ENCODE measurements at places on chromosomes 4 and X.

DNA sequence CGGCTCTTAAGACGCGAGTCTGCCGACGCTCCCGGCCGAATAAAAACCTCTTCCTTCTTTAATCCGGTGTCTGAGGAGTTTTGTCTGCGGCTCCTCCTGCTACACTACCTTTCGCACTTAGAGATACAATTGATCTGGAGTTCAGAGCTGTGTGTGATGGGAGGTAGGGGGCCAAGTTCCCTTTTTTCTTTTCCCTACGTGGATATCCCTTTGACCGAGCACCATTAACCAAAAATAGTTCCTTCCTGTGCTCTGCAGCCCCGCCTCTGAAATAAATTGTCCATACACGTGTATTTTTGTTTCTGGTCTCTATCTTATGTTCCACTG is 555 bp upstream of the PGM2 start:
- DNase-seq, result no peak

DNA sequence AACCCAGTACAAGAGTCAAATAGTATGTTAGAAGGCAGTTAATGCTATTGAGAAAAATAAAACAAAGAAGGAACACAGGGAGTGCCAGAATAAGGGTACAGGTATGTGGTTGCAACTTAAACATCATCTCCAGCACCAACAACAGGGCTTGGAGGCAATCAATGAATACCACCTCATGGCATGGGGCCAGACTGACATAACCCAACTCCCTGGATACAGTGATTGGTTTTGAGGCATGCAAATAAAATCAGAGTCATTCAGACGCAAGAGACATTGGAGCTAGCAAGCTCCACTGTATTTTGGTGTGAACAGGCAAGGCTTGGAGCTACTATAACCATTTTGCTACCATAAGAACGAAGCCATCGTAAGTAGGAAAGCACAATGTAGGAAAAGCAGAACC is 56.7 kb downstream of the PPP3CA start:
- DNase-seq, result no peak

- DNase-seq, result no peak
Measured at GRCh38 chrX:33592396-33592795, 381.0 kb upstream of the DMD start.

- DNase-seq, result no peak
Measured at GRCh38 chr4:17667653-17668201, 53.3 kb downstream of the MED28 start.

GRCh38 chrX:154379569-154379951 is 465 bp downstream of the EMD start:
- DNase-seq, result no peak

DNA sequence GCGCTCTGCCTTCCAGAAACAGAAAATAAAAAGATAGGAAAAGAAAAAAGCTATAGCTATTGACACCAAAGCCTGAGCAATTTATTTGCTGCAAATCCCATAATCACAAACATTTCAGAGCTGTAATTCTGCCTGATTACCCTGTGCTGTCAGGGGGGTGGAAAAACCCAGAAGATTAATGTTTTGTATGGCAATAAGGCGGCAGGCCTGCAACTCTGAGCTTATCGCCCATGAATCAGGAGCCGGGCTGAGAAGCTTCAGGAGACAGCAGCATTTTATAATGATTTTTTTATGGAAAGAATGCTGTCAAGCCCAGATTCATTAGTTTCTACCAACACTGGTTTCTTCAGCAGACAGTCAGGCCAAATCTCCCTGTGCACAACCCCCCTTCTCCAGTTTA is 82.6 kb upstream of the TMEM164 start:
- DNase-seq, result no peak

DNA sequence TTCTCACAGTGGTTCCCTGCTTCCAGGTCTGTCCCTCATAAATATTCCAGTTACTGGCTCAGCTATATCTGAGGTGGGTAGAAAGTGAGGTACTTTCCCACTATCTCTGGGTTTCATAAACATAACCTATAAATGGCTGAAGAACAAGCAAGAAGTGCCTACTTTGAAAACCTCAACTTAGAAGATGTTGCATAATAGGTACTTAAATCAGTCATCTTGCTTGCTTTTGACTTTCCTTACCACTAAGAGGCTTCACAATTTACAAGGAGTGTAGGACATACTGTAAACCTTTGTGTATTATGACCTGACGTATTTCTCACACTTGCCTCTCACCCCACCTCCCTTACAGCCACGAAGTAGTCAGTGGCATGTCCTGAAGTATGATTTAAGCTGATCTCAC is 145.9 kb downstream of the PCDH19 start:
- no peak for DNase-seq

DNA sequence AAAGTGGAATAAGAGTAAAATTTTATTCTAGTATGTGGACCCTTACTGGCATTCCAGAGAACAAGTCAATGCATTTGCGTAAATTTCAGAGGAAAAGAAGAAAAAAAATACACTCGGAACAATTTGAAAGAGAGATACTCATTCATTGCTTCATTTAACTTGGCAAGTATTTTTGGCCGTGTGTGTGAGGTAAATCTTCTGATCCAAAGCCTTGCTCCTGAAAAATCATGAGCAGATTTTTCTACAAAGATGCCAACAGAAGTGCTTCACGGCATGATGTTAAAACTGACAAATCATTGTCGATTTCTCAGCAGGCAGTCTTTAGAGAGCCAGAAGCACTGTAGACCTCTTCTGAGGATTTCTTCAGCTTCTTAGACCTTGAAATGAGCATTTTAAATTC is 194.0 kb downstream of the COX18 start:
- no peak for DNase-seq
